ENCODE measurements at places on chromosomes 2 and 18. TPM values are rescaled to one million over a fixed set of nuclear protein-coding genes. Genes with fewer than 3 reads are reported as not detected.

DNA sequence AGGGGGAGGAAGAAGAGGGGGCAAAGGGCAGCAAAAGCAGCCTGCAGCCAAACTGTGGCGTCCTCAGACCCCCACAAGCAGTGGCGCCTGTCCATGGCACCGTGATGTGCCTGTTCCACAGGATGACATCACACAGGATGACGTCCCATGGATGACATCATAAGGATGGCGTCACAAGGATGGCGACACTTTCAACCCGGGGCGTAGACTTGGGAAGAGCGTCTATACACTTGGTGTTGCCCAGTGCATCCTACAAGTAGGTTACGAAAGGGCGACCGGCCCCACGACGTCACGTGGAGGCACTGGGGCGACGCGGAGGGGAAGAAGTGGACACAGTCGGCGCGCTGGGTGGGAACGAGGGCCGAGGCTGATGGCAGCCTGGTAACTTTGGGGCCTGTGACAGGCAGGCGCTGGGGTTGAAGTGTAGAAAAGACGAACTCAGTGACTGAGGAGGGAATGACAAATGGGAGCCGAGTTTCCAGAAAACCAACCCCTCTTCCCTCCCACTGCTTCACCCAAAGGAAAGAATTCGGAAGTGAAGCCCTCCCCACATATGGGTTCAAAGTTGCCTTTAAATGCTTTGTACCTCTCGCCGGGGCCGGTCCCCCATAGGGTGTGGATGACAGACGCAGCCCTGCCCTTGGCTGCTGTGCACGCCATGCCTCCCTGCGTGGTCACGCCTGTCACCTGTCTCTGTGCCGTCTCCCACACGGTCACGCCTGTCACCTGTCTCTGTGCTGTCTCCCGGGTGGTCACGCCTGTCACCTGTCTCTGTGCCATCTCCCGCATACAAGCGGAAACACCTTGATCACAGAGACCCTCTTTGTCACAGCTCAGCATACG, 13.4 kb upstream of the KCNG2 start:
- no peak for DNase-seq

DNA sequence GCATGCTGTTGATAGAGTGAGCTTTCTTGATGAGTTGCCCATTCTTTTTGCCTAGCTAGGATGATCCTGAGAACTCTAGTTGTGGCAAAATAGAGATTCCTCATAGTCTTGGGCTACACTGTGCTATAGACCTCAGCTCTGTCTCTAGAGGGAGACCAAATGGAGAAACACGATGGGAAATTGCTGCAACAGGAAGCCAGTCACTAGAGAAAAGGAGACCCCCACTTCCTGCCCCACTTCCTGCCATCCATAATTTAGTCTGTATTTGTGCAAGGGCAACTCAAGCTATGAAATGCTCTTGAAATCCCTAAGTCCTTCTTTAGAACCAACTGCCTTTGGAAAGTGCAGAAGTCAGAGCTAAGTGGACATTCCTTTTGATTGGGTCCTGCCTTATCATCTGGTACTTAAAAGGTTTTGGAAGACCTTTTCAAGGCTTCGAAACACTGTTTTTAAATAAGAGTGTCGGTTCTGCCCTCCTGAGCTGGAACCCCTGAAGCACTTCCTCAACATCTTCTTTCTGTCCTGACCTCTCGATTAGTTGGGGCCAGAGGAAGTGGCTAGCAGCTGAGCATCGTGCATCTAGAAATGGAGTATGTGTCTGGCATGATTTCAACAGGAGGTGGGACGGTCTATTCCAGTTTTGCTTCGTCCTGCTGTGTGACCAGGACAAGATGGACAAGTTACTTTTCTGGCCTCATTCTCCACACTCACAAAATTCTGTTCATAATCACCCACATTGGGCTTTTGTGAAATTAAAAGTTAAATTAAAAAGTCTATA, 8.6 kb upstream of the KCNE4 start:
- DNase-seq: no peak

DNA sequence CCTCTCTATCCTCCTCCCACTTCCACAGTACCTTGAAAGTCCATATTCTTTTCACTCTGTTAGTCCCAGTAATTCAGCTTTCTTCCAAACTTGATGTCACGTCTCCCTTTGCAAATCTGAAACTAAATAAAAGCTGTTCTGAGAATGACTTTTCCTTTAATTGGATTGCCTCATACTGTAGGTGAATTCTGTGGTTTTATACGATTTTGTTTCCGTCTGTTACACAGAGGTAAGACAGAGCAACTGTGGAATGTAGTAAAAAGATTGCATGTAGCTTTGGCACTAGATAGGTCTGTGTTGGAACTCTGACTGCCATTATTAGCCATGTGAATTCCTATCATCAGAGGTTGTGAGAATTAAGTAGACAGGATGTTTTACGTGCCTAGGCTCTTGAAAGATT, 25.9 kb downstream of the MALT1 start:
- no peak for DNase-seq

DNA sequence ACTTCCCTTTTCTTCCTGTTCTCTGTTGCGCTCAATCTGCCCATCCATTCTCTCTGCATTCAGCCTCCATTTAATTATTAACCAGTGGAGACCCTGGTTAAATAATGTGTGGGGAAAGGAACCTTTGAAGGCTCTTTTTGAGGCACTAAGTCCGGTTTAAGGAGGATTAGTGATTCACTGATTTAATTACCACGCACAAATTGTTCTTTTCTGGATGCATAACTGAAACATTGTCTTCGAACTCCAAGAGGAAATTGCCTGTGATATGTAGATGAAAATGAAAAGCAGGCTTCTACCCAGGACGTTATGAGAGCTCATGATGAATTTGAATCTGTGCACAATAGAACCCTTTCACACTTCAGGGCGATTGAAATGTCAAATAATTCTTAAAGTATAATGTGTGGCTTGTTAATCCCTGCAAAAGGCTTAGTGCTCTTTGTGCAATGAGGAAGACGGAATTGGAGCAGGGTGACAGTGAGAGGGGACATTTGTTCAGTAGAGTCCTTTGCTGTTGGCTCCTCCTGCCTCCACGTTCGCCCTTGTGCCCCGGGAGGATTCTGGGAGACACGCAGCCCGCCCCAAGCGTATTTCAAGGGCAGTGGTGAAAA, 51.1 kb upstream of the ZNF236 start:
- no peak for DNase-seq

DNA sequence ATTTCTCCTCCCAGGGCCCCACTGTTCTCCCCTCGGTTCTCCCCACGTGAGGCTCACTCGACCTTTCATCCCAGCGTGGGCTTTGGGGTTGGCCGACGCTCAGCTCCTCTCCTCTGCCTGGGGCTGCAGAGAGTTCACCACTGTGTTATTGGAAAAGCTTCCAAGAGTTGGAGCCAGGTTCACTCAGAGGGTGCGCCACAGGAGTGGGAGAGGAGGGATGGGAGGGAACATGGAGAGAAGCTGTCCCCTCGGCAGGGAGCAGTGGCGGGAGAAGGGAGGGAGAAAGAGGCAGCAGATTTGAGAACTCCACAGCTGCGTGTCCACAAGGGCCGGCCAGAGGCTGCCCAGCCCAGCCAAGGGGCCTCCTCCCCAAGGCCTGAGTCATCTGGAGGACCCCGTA, 197.1 kb upstream of the SMAD2 start:
- DNase-seq: no peak

DNA sequence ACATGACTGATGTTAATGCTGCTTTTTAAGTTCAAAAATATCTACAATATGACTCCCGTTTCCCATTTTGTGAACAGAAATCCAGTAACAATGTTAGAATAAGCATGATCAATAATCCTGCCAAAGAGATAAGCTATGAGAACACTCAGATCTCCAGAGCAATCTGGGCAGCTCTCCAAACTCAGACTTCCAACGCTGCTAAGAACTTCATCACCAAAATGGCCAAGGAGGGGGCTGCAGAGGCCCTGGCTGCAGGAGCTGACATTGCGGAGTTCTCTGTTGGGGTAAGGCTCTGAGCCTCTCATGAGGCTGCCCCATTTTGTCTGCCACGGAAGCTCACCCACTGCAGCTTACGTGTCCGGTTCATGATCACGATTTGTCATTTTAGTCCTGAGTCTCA, 68.4 kb downstream of the UGGT1 start:
- DNase-seq: no peak

DNA sequence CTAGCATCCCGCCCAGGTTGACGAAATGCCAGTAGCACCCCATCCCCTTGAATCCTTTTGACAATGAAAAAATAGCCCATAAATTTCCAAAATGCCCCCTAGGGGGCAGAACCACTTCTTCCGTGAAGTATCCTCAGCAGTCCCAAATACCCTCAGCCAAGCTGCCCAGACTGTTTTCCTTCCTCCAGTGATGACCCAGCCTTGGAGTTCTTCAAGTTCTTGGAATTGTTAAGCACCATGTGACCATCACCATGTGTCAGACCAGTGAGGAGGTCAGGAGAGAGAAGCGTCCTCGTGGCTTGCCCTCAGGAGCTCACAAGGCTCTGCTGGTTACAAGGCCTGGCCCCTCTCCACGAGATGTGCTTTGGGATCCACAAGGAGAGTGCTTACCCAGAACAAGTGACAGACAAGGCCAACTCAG, 1.4 kb upstream of the SLC23A3 start:
- DNase-seq: peak; percentile 67

DNA sequence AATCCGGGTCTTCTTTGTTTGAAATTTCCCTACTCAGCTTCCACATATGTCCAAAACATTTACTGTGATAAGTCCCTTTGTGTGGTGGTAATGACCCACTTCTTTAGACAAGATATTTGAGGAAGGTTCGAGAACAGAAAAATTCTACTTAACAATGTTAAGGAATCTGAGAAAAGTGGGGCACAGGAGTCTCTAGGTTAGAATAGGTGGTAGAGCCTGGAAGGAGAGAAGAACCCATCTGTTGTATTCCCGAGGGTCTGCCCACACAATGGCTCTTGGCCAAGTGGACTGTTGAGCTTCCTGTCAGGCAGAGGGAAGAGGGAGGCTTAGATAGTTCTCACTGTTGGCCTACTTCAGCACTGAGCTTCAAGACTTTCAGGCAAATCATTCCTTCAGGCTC, 4.3 kb downstream of the IGFBP2 start:
- no peak for DNase-seq

- DNase-seq: no peak
Measured at GRCh38 chr18:63107171-63107845, 212.3 kb downstream of the BCL2 start.

DNA sequence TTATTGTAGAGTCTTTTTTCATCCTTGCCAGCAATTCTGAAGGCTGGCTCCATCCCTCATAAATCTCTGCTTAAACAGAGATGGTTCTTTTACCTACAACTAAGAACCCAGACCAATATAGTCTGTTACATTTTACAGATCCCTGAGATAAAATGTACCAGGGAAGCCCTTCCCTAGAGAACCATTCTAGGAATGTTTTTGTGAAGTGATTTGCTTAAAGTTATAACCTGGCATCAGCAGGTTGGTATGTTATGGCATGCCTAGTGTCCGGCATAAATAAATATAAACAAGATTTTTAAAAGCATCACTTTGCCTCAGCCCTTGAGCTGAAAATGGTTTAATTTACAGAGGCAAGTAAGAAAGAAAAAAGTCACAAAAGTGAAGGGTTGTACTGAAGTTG, 18.5 kb upstream of the NPAS2 start:
- no peak for DNase-seq

DNA sequence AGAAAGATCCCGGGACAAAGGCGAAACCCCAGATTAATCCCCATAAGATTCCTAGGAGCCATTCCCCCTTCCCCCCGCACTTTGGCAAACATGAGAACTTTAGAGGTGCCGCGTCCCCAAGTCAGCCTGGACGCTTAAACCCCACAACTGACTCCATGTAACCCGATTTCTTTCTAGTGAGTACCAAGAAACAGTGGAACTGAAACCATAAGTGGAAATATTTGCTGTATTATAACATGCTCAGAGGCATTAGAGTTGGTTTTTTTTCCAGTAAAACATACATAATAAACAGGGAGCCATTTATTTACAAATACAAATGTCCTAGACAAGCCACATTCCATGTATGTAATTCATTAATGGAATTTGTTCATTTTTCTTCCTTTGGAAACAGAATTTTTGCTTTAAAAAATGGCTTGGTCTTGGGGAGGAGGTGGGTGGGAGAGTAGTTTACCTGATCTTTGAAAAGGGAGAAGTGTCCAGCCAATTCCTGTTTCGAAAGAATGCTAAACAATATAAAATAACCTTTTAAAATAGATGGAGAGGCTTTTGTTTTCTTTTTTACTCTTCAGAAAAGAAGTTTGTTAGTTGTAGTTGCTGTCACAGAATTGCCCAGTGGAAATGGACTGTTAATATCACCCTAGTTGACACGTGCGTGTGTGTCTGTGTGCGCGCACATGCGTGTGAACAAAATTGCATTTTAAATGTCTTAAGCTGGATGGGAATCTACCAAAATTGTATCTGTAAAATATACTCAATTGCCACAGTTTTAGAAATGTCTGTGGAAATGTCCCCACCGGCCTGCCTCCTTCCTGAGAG, 10.6 kb downstream of the POU3F3 start:
- no peak for DNase-seq

- no peak for DNase-seq
Measured at GRCh38 chr18:52387175-52387574, 47.2 kb downstream of the DCC start.

DNA sequence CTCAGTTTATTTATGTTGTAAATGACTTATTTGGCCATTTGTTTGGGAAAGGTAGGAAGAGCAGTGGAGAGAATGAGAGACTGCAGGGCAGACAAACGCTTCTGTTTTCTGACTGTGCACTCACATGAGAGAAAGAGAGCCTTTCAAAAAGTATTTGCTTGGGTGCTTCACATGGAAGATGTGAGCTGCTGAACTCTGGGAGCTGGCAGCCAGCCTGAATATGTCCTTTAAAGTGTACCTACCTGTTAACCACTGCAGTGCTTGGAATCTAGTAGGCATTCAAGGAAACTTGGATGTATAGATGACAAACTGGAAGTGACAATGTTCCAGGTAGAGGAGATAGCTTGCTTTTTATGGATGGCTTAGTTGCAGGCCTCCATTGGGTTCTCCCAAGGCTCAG, 68.8 kb downstream of the PTPRM start:
- no peak for DNase-seq

- DNase-seq: no peak
Measured at GRCh38 chr18:72235422-72235821, 308.7 kb downstream of the CBLN2 start.

- no peak for DNase-seq
Measured at GRCh38 chr2:10527585-10527984, 79.5 kb upstream of the ODC1 start.

- no peak for DNase-seq
Measured at GRCh38 chr2:178251151-178251955, 57.0 kb downstream of the OSBPL6 start.

Gene GDF7
- 14.8 TPM for total RNA-seq

Gene COL4A4
- 34.6 TPM for total RNA-seq

Gene TRAPPC8
- total RNA-seq: 95.5 TPM

Gene ABCB11
- total RNA-seq: not detected

Gene SP140
- 424 TPM for total RNA-seq

Gene COBLL1
- 234 TPM for total RNA-seq

Gene SLC9A4
- total RNA-seq: 0.07 TPM

Gene TMEM198
- total RNA-seq: 0.39 TPM

Gene RUFY4
- not detected for total RNA-seq

Gene CD8B2
- not detected for total RNA-seq

Gene NEURL3
- total RNA-seq: not detected

Gene TAF4B
- 15.6 TPM for total RNA-seq

Gene IL37
- not detected for total RNA-seq

Gene CUL3
- total RNA-seq: 138 TPM

Gene GPAT2
- total RNA-seq: 3.6 TPM

Gene LONRF2
- total RNA-seq: 0.29 TPM

All from B cell (primary cell).